DMS 273 treated with DMSO at 0.1 percent for 48 hours (cell line): ENCODE measurements at places on chromosomes 16 and 17.

- no peak for DNase-seq
Observed at GRCh38 chr17:15048933-15049794, 216.0 kb downstream of the PMP22 start.

GRCh38 chr16:1494129-1494640, 1.0 kb downstream of the TELO2 start:
- no peak for DNase-seq

DNA sequence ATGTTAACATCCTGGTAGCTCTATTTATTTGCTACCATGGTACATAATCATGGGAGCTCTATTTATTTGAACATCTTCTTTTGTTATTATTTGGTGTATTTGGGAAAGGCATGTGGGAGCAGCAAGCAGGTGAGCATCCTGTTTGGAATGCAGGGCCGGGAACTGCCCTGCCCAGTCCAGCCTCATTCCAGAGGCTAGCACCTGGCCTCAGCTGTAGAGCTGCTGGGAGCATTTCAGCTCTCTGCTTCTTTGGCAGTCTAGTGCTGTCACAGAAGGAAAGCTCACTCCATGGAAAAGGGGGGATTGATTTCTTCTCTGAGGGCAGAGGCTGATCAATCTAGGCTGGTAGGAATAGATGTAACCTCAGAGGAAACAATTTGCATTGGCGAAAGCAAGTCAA, 112.5 kb downstream of the WWOX start:
- DNase-seq: no peak

DNA sequence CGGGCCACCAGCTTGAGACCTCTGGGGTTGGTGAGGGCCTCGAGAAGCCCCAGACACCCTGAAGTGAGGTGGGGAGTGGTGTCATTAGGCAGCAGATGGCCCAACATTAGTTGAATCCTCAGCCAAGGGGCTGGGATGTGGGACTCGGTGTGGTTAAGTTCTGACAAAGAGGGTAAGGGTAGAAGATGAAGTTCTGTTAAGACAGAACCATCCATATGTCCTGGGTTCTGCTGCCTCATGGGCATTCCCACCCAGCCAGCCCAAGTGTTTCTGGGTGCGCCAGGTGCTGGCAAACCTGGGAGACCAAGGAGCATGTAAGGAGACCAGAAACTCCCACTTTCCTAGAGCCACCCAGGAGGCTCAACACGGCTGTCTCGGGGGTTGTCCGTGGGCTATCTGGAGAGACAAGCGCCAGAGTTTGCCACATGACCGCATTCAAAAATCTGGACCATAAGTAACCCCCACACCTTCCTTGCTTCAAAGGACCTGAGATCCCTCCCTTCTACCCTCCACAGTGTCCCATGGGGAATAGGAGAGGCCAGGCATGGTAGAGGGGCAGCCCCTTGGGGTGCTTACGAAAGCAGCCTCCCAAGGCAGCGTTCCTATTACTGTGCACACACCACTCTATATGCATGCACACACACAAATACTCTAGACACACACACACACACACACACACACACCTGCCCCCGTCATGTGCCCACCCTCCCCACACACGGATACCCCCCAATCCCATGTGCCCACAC, 128.7 kb downstream of the C16orf78 start:
- peak; percentile 48 for DNase-seq

GRCh38 chr16:89805136-89805905, 11.1 kb downstream of the FANCA start:
- DNase-seq: no peak

DNA sequence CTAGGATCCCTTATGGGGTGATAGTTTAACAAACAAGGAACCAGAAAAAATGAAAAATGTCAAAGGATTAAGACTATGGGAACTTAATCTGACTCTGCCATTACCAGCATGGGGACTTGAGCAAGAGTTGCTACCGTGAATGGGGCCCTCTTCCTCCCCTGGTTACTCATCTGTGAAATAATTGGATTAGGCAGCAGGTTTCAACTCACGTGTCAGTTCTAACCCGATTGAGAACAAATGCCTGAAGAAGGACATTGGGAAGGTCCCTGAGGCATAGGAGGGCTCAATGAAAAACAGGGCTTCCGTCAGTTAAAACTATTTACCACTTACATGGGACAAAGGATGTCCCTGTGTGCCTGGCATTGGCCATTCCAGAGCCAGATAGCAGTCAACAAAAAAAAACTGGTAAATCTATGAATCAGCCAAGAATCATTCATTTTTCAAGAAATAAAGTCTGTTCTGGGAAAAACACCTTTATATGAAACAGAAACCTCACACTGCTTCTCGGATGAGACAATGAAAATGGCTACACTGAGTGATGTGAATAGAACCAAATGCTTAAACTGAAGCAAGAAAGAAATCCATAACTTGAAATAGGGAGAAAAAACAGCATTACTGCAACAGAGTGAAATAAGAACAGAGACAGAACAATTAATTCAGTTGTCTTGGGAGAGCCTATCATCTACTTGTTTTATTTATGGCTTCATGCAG, 104.3 kb downstream of the ADAMTS18 start:
- no peak for DNase-seq

DNA sequence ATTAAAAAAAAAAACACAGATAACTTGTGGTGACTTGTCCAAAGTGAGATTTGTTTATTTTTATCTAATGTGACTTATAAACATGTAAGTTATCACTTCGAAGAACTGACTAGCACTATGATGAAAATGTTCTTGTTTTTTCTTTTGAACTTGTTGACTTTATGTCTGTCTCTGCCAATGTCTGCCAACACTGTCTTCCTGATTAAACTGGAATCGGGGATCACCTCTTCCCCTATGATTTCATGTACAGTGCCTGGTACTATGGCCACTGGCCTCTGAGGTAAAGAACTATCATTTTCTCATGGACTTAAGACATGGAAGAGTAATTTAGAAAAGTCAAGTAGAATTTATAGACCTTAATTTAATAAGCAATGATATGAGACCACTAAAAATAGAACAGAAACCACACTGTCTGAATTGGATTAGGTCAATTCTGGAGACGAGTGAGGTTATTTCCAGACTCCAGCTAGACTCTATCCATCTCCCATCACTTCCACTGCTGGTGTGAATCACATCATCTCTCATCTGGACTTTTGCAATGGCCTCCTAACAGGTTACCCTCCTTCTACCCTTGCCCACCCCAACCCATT, 8.9 kb downstream of the C17orf78 start:
- no peak for DNase-seq

DNA sequence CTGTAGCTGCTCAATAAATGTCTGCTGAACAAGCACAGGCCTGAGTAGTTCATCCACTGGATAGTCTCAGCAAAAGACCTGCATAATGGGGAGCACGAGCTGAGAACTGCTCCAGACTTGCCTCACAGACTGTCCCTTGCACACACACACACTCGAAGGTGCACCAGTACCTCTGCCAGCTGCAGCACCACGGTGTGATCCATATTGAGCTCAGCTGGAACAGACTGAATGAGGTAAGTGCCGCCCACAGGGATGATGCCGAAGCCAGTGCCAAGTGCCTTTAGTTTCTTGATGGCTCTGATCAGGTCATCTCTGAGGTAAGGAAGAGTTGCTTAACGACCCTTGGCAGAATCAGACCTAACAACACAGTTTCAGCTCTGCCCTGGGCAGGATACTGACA, 11.6 kb downstream of the SNF8 start:
- DNase-seq: no peak

DNA sequence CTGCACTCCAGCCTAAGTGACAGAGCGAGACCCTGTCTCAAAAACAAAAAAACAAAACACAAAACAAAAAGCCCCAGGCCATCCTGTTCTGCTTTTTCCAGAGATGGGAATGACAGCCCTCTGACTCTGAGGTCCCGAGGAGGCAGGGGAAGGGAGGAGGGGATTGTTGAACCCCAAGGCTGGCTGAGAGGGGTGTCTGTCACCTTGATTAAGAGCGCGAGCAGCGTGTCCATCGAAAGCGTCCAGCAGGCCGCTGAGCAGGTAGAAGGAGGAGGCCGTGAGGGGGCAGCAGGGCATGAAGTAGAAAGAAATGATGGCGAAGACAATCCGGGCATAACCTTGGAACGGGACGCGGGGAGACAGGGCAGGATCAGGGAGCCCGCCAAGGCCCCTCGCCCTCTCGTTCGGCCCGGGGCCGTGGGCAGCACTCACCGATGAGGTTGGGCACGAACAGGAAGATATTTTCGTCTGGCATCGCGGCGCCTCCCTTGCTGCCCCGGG, 593 bp downstream of the CDIPT start:
- no peak for DNase-seq

GRCh38 chr16:15672514-15673167, 22.6 kb downstream of the NDE1 start:
- no peak for DNase-seq

GRCh38 chr17:37400505-37400904, 6.1 kb downstream of the ACACA start:
- no peak for DNase-seq

- DNase-seq: no peak
Observed at GRCh38 chr17:60165971-60166370, 16.2 kb downstream of the CA4 start.

- DNase-seq: no peak
Observed at GRCh38 chr17:38657824-38658740, 16.7 kb downstream of the EPOP start.

DNA sequence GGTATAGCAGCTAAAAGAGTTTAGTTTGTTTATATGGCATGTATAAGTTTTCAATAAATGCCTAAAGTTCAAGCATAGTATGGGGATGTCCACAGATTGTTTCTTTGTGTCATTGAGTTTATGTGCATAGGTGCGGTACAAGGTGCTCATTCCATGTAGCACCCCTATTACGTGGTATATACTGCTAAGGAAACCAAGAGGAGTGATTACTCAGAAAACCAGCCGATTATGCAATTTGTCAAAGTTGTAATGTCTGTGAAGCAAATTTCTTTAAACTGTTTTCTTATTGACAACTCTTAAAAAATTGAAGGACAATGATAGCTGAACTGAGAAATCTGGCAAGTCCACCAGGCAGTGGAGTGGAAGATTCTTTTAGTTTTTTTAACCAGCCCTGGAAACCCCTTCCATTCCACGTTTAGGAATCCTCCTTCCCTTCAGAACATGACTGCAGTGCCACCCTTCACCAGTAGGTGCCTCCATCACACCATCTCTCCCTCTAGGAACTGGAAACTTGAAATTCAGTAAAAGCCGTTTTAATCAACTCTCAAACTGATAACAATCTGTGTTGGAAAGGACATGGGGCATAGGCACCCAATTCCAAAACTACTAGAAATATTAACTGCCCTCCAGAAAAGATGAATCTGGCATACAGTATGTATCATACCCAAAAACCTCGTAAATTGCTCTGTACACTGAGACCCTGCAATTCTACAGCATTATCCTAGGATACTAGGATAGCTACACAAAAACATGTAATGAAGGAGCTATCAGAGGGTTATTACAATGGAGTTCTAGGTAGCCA, 43.5 kb downstream of the REXO5 start:
- DNase-seq: peak; percentile 21

- DNase-seq: no peak
Observed at GRCh38 chr16:630249-630814, 453 bp upstream of the WFIKKN1 start.

DNA sequence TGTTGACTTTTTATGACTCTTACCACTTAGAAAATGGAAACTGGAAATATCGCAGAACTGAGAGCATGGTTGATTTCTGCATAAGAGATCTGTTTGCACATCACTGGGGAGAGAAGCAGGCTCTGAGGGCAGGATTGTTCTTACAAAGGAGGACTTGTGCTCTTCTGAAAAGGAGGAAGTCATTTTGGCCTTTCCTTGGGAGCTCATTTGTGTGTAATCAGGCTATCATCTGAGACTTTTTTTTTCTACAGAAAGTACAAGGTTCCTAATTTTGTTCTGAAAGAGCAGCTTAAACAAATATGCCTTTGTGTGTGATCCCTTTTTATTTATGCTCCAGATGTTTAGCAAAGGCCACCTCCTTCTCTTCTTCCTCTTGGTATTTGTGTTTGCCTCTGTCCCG, 145.7 kb upstream of the CACNG5 start:
- no peak for DNase-seq

GRCh38 chr16:84864326-84864955, 44.7 kb downstream of the CRISPLD2 start:
- peak; percentile 21 for DNase-seq

DNA sequence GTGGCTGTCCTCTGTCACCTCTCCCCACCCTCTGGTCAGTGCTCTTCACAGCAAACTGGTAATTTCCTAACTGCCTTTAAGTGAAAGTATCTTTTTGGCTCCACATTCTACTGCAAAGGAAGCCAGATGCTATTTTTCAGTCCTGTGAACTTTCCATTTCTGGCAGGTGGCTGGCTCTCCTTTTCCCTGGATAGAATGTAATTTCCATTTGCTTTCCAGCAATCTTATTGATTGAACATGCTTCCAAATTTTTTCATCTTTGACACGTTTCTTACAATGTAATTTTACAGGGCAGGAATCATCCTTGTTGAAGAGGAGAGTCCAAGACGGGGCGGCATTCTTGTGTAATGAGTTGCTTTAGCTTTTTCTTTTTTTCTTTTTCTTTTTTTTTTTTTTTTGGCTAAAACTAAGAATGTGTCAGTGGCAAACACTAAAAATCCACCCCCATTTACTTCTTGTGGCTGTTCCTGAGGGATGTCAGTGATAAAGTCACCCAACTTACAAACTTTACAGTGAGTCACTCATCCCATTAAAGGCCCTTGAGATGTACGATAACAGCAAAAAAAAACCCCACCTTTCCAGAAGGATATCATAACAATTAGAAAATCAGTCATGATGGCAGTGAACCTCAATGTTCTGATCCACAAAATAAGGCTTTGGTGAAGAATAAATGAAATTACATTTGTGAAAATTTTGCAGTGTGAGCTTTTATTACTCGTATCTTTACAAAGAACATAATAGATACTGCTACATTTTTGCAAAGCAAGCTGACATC, 29.4 kb upstream of the PRKCA start:
- DNase-seq: no peak

DNA sequence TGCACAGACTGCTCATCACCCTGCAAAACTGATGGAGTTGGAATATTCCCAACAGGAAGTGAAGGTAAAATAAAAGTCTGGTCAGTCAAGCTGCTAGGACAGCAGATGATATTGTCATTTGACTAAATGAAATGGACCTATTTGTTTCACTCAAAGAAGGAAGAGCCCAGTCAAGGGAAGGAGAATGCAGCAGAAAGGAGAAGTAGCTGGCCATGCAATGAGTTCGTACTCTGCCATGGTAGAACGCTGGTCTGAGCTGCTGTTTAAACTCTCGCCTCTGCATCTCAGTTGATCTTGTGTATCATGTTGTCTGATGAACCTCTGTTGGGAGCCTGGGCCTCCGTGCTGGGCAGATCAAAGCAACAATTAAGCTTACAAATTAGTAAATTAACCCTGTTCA, 15.6 kb upstream of the YPEL2 start:
- DNase-seq: no peak

DNA sequence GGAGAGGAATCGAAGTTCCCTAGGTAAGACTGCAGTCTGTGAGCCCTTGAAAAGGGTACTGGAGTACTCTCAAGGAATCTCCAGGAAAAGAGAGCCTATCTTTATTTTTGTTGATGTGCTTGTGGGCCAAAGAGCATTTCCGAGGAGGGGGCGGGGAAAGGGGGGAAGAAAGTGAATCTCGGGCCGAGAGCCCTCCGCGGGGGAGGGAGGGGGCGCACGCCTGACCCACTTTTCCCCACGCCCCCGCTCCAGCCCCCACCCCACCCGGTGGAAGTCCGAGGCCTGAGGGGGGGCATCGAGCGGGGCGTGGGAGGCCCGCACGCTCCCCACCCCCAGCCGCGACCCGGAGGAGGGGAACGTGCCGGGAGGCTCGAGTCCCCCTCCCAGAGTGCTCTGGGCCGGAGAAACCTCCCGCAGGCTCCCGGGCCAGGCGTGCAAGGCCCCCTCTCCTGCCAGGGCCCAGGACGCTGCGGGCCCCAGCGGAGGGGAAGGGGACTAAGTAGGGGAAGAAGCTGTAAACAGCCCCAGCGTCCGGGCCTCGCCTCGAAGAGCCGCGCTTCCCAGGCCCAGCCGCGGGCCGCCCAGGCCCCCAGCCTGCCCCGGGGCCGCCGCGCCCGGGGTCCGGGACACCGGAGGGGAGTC, 444 bp downstream of the HELZ start:
- DNase-seq: no peak
